ENCODE measurements at places on chromosomes 6 and 20. TPM values are rescaled to one million over a fixed set of nuclear protein-coding genes. Genes with fewer than 3 reads are reported as not detected.
A peak's percentile ranks its signal among the peaks of the same experiment; 100 is the strongest.

DNA sequence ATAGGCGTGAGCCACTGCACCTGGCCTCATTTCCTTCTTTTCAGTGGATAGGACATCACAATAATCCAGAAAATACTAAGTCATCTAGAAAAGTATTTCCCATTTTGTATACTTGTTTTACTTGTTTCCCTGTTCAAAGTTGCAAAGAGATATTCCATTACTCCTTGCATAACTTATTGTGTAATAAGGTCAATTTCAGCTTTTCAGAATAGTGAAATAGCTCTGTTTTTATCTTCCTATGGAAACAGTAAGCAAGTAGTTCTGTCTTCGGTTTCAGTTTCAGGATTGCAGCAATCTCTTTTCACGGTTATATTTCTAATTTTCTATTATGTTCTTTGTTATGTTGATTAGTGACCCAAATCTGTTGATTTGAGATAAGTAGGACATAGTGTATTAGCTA lies 6.0 kb downstream of the STX11 start:
- no peak for DNase-seq

The MYO6 gene
- total RNA-seq, result 114 TPM

DNA sequence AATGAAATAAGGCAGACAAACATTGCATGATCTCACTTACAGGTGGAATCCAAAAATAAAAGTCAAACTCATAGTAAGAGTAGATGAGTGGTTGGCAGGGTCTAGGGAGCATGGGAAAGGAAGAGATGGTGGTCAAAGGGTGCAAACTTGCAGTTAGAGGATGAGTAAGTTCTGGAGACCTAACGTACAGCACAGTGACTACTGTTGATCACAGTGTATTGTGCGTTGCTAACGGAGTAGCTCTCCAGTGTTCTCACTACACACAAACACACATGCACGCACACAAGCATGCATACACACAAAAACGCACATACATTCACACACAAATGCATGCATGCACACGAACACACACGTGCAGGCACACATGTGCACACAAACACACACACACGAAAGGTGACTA lies 54.9 kb downstream of the LY86 start:
- DNase-seq, result no peak

The MYL9 gene
- 294 TPM for total RNA-seq

- DNase-seq, result peak; percentile 95
These were observed 74.1 kb downstream of the LAMA4 start for GRCh38 chr6:112180095-112180820.

GRCh38 chr6:106192824-106193223 lies 106.7 kb downstream of the PRDM1 start:
- peak; percentile 11 for DNase-seq

DNA sequence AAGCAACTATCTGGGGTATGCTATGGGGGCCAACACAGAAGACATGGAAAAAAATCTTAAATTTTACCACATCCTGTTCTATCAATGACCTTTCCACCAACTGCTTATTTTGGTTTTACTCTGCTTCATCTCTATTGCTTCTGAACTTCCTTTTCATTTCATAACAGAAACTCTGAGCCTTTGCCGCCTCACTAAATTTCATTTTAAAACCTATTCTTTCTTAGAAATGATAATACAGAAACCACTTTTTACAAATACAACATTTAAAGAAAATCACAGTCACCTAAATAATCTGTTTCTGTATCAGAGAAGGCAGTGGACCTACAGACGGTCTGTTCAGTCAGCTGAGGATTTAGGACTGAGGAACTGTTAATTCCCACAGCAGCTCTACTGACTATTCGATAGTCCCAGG lies 117.5 kb downstream of the KCNQ5 start:
- no peak for DNase-seq

GRCh38 chr20:18252597-18253451 lies 35.5 kb upstream of the ZNF133 start:
- DNase-seq, result no peak

GRCh38 chr6:107398001-107398400 lies 61.4 kb downstream of the PDSS2 start:
- no peak for DNase-seq

GRCh38 chr6:22145823-22146677 lies 150.8 kb downstream of the PRL start:
- DNase-seq, result peak; percentile 85

- DNase-seq, result peak; percentile 56
These were observed 6.8 kb upstream of the POU3F2 start for GRCh38 chr6:98827295-98828159.

GRCh38 chr6:101777646-101778045 lies 384.1 kb downstream of the GRIK2 start:
- DNase-seq, result no peak

DNA sequence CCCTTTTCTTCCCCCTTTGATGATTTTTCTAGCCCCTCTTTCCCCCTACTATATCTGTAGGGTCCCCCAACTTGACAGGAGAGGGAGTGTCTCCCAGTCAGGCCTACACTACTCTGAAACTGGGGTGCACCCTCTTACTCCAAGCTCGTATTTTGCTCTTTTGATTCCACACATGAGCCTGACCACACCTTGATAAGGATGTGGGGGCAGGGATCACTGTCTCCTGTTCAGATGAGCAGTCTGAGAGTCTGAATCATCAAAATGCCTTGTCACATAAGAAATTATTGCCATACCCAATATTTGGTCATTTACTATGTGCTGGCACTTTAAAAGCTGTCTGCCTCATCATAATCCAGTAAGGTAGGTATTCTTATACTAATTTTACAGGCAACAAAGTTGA lies 15.9 kb downstream of the PNPLA1 start:
- no peak for DNase-seq

- DNase-seq, result no peak
These were observed 467.4 kb upstream of the CITED2 start for GRCh38 chr6:139841794-139842215.

DNA sequence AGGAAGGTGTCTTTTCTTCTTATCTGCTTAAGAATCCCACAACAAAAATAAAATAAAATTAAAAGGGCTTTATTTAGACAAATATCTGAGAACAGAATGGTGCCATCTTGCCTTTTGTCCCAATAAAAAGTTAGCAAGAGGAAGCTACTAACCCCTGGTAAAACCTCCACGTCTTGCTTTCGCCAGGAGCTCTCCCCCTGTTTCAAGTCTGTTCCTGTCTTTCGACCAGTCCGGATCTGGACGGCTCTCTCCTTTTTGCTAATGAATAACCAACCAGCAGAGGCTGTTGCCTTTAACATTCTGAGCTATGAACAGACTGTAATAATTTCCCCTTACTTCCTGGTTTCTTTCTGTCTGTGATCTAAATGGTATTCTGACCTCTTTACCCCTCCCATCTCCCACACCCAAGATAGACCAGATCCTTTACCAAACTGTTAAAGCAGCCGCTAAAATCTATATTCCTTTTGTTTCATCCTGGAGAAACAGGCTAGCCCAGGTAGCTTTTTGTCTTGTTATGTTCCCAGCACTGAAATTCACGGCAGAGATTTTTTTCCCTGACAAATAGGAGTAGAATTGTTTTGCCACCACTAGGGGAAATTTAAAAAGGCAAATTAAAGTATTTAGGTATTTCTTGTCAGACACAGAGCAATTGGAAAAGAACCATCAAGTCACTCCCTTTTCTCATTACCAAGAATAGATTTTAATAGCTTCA lies at the start of gene FRK:
Gene FRK, minus strand, starts transcription at position 320 of the 712 bp plus-strand sequence. CDS start 580 bp downstream, outside the sequence.
- peak; percentile 71 for DNase-seq

The SEL1L2 gene
- total RNA-seq, result not detected

DNA sequence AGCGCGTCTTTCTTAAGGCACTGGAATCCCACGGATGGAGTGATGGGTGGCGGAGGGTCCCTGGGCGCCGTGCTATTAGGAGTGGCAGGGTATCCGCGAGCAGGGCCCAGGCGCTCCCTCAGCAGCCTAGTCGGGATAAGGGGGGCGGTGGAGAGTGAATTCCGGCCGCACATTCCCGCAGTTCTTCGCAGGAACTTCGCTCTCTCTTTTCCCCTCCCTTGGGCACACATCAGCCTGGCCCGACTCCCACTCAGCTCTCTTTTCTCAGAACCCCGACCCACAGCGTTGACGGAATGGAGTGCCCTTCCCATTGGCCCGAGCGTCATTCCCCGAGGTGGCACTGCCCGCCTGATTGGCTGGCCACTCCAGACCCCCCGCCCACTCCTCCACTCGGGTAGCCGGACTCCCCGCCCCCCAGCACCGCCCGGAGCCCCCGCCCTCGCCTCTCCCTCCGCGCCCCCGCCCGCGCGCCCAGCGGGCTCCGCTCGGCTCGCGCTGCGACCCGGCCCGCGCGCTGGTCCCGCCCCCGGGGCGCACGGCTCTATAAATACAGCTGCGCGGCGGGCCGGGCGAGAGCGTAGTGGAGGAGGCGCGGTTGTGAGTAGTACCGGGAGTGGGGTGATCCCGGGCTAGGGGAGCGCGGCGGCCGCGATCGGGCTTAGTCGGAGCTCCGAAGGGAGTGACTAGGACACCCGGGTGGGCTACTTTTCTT lies at the start of gene ID4:
Gene ID4, plus strand, starts transcription at position 572 of the 712 bp plus-strand sequence. CDS start 385 bp downstream, outside the sequence.
- peak; percentile 99 for DNase-seq

- no peak for DNase-seq
These were observed 241.1 kb upstream of the TSHZ2 start for GRCh38 chr20:52731093-52731492.

- DNase-seq, result no peak
These were observed 107.8 kb downstream of the TOX2 start for GRCh38 chr20:44022464-44022863.

Data from kidney (tissue), 22 donors.